ENCODE measurements at places on chromosomes 4 and X. TPM values are rescaled to one million over a fixed set of nuclear protein-coding genes. Genes with fewer than 3 reads are reported as not detected.

Gene ART3
- not detected for total RNA-seq

Gene LEF1
- not detected for total RNA-seq

Gene UGT2B28
- total RNA-seq: not detected

Gene SHISA3
- total RNA-seq: not detected

Gene ARHGAP6
- 0.05 TPM for total RNA-seq

Gene SPOCK3
- 0.12 TPM for total RNA-seq

Gene CRMP1
- total RNA-seq: 3.6 TPM

Gene EREG
- 18.5 TPM for total RNA-seq

Gene BEX1
- total RNA-seq: not detected

Gene ATP7A
- 2.8 TPM for total RNA-seq

Gene MSANTD1
- total RNA-seq: 0.20 TPM

Gene NAAA
- total RNA-seq: 21.9 TPM

Gene FAM47A
- not detected for total RNA-seq

Gene CXorf38
- 10.8 TPM for total RNA-seq

Gene RAB39B
- total RNA-seq: 0.69 TPM

Gene EIF1AX
- total RNA-seq: 95.3 TPM

Gene BMX
- total RNA-seq: not detected

Gene TRAPPC11
- 9.8 TPM for total RNA-seq

Gene NLGN4X
- total RNA-seq: 0.04 TPM

Gene SERPINA7
- total RNA-seq: not detected

Gene CHRDL1
- total RNA-seq: not detected

Gene GAB3
- 0.67 TPM for total RNA-seq

Gene ATP8A1
- total RNA-seq: 0.09 TPM

Gene CXCL10
- total RNA-seq: not detected

Measured in A549 treated with Mapracorat at 1 μM for 4 hours (cell line).